ENCODE measurements at places on chromosomes 4 and X.

DNA sequence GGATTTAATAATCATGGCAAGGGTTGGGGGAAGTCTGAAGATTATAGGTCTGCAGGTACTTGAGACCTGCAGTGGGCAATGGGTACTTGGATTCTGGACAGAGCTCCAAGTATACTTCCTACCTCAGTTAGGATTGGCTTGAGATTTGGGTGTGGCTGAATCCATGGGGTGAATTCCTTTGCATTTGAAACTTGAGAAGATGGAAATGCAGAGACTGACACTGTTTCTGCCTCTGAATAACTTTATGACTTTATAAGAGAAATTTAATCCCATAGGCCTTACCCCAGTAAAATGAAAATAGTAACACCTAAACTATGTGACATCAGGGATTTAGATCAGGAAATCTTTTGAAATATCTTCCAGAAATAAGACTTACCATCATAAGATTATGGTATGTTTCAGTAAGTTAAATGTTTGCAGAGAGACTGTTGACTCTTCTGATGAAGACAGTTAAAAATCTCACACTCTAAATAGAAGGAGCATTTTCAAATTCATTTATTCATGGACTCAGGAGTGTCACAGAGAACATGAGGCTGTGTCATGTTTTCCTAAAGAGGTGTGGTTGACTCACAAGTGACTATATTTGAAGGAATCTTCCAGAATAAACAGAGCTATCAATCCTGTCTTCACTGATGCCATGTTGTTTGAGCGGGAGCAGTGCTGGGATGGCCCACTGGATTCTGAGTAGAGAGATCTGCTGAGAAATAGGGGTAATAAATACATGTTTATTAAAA is 513.5 kb upstream of the NR3C2 start:
- no peak for DNase-seq

DNA sequence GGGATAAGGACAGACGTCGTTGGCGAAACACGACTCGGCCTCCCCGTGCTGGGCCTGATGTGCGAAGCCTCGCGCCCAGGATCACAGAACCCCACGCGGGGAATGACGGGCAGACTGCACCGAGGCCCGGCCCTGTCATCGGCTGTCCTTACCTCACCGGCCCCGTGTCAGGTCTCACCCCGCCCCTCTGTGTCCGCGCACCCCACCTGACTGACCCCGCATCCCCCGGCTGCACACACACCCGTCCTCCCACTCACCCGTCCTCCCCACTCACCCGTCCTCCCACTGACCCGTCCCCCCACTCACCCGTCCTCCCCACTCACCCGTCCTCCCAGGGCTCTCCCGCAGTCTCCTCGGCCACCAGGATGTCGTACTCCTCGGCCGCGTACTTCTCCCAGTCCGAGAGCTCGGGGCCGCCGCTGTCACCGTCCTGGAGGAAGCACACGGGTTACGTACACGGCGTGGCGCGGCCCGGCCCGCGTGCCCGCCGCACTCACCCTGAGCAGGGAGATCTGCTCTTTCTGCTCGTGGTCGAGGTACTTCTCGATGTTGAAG is 19.8 kb upstream of the GTPBP6 start:
- no peak for DNase-seq

GRCh38 chr4:184890499-184890898 is 64.7 kb upstream of the ACSL1 start:
- DNase-seq = no peak

DNA sequence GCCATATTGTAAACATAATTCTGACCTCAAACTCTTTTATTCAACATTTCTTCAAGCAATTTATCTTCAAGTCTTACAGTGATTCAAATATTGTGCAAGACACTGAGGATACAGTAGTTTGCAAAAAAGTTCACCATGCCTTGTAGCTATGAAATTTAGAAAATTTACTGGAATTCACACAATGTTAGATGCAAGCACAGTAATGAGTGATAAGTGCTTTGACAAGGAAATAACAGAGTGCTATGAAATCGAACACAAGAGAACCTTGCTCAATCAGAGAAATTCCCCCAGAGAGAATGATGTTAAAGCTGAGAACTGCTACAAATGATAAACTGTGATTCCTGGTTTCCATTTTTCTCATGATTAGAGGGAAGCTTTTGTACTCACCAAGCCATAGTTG is 952.9 kb downstream of the FAT4 start:
- DNase-seq = no peak

- peak; percentile 1 for DNase-seq
Observed at GRCh38 chrX:134542485-134542884, 82.5 kb downstream of the HPRT1 start.

DNA sequence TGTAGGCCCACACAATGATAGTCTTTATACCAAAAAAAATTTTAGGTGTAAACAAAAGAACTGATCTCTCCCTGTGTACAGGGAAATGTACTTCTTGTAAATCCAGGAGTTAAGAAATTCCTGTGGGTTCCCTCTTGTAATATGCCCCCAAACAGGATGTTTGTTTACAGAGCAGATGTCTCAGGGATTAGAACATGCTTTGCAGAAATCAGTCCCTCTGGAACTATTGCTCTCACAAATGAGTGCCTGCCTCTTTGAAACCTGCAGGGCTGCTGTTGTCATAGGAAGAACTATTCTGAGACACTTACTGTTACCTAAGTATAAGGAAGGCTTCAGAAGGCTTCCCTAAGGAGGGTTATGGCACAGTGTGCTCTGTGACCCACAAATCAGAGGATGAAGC is 35.6 kb downstream of the PAK3 start:
- no peak for DNase-seq

- DNase-seq = no peak
Observed at GRCh38 chr4:152735396-152735859, 44.1 kb downstream of the TIGD4 start.

GRCh38 chr4:137283737-137284136 is 248.6 kb downstream of the PCDH18 start:
- DNase-seq = no peak

GRCh38 chr4:12408364-12408763 is 979.7 kb upstream of the HS3ST1 start:
- no peak for DNase-seq

GRCh38 chr4:140049849-140050637 is 103.9 kb downstream of the MAML3 start:
- DNase-seq = no peak

DNA sequence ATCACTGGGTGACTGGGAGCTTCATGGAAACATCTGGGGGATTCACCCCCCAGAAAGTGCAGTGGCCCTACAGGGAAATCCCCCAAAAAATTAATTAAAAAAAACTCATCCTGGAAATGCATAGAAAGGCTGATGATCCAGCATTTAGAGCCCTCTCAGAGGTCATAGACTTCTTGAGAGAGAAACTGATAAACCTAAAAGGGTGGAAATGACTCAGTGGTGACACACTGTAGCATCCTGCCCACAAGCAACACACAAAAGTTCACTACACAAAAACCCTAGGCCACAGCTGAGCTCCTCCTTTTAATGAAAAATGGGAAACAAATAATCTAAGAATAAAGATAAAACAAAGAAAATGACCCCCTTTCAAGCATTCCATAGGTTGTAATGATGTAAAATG is 911.5 kb downstream of the GLUD2 start:
- DNase-seq = no peak

DNA sequence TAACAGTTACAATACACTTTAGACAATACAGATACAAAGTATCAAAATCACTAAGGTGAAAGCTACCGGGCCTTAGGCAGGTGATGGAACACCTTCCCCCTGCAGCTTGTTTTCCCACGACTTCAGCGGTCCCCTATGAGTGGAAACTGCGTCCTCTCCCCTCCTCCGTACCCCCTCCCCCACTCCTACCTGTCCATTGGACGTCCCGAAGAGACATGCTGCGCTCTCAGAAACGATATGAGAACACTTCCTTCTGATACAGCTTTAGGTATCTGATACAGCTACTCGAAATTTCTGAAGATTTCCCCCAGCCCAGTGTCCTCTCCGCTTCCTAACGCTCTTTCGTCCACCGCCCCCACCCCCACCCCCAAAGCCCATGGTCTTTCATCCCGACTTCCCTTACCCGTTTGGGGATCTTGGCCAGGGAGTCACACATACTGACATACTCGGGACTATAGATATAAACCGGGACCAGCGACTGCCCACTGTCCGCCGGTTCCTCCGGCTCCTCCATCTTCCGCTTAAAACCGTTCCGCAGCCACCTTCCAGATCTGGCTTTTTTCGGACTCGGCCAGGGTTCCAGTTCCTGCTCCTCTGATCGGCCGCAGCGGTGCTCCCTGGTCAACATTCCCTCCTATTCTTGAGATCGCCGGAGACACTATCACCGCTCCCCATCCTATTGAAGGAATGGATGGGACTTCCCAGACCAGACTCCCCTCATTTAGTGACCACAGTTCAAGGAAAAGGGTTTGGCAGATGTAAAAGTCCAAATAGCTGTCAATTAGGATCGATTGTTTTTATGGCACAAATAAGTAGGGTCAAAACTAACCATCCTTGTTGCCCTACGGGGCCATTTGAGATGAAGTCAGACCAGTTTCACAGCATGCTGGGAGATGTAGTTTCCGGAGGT is at the start of gene HDAC8:
Gene HDAC8 (minus strand): TSS at position 596 of the 910 bp plus-strand sequence. CDS start 82 bp downstream, at position 514.
- DNase-seq = peak; percentile 26

GRCh38 chr4:140102421-140102820 is 51.6 kb downstream of the MAML3 start:
- DNase-seq = no peak

- DNase-seq = no peak
Observed at GRCh38 chr4:15706646-15707362, 3.9 kb downstream of the BST1 start.

DNA sequence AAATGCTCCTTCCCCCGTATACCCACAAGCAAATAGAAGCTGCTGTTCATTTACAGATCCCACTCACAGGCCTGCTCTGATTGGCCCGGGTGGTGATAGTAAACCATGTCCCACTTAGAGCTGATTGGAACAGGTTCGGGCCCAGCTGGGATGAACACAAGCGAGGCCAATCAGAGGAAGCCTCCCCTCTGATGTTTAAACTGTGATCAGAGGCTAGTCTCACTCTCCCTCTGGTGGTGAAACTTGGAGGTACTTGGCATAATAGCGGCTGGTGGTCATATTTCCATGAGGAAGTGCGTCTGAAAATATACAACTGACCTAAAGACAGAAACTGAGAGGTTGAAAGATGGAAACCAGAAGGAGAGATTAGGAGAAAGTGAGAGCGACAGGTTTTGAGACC is 51.5 kb upstream of the TRPC3 start:
- DNase-seq = no peak

DNA sequence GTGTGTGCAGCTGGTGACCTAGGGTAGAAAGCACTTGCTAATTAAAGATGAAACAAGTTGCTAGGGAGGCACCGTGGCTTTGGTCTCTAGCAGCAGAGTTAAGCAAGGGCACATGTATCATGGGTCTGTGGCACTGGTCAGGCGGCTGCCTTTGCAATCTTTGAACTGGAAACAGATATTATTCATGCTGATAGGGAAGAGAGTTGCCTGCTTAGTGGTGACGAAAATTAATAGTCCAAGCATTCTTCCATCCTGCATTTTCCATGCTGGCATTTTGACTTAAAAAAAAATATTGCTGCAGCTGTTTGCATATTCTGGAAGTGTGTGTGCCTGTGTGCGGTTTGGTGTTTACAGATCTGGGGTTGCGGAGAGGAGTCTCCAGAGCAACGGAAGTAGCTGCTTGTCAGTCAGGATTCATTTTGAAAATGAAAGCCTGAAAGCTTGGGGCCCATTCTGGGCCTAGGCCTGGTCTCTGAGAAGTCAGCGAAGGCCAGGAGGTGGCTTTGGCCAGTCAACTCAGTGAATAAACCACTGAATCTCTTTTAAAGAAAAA is 2.3 kb upstream of the SOWAHD start:
- DNase-seq = peak; percentile 69

DNA sequence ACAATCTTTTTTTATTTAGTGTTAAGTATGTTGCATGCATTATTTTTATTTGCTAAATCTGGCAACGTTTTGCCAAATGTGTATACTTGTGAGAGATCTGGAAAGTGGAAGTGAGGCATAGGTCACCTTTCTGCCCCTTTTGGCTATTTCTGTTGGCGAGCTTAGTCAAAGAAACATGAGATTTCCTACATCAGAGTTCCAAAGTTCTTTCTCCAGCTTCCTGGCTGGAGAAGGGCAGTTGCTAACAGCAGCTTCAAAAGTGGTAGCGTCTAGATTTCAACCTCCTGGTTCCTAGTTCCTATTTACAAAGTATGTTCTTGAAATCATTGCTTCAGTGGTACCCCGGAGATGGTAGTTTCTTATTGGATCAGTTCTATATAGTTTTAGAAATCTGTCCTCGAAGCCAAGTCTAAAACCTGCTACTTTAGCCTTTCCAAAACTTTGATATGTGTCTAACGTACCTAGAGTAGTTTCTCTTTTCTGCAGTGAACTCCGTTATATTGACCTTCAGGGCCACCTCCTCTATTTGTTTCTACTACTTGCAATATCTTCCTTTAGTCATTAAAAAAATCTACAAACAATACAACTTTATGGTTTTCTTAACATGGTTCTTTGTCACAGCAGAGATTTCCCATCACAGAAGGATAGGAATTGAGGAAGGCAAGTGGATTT is 455.8 kb upstream of the FTHL17 start:
- no peak for DNase-seq

DNA sequence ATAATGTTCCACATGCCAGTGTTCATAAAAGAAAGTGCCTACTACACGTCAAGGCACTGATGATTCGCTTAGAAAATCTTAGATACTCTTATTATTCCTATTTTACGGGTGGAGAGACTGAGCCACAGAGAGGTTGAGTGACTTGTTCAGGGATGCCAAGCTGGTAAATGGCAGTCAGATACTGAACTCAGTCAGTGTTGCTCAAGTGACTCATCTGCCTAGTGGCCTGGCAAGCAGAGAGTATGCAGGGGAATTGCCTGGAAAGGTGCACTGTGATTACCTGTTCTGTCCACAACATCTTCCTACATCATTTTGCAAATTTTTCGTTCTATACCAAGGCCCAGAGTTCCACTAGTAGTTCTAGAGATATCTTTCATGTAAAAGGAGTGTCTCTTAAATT is 68.4 kb downstream of the RAPGEF2 start:
- DNase-seq = no peak

GRCh38 chrX:14489437-14489836 is 39.9 kb upstream of the GLRA2 start:
- no peak for DNase-seq

- no peak for DNase-seq
Observed at GRCh38 chrX:34900691-34901090, 41.9 kb upstream of the FAM47B start.

DNA sequence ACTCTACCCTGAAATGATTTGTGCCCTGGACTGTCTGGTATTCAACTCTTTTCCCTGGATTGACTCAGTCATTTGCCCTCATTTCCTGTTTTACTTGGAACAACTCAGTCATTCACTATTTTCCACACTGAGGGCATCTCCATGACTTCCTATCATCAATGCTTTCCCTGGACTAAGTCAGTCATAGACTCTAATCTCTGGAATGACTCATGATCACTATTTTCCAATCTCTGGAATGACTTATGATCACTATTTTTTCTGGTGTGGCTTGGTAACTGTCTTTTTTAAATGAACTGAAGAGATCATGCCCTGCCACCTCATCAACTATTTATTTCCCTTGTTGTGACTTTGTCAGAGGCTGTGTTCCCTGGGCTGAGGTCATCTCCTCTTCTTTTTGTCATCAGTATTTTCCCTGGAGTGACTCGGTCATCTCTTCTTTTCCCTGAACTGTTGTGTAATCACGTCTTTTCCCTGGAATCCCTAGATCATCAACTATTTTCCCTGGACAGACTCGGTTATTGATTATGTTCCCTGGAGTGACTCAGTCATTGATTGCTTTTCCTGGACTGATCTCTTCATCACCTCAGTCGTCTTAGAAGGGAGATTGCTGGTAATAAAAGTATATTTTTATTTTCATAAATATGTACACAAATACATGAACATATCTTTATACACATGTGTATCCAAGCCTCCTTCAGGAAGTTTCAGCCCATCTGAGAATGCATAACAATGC is 327.1 kb upstream of the VCX start:
- DNase-seq = no peak

- peak; percentile 8 for DNase-seq
Observed at GRCh38 chr4:38560768-38561558, 103.0 kb upstream of the KLF3 start.

Data from activated T-helper 1 cell treated with anti-CD3 and anti-CD28 coated beads, Interleukin-12 subunit alpha, Interleukin-12 subunit beta, Interleukin-2, Interleukin-4 antibody, amounts not matched to agents 30 ng/mL and 10 ng/mL and 1 ng/mL, durations not matched to agents 14 hours and 24 hours and 36 hours (primary cell).